ENCODE measurements at places on chromosomes 2 and 18.

- DNase-seq = no peak
Measured at GRCh38 chr2:128710729-128711128, 392.1 kb upstream of the HS6ST1 start.

DNA sequence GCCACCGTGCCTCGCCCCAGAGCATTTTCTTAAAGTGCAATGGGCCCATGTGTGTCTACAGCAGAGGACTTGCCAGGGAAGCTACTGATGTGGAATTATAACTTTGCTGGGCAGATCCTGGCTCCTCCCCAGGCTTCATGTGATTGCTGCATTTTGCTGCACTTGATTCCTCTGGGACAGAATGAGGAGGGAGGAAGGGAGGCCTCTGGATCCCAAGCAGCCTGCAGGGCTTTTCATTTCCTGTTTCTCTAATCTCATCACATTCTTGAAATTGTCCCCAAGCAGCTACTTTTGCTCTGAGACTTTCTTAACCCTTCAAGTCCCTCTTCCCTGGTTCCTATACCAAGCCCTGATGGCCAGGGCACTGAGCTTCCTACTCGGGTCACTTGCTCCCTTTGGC is 134.4 kb upstream of the SEC11C start:
- DNase-seq = no peak

GRCh38 chr18:68181956-68182355 is 533.0 kb downstream of the TMX3 start:
- DNase-seq = no peak

DNA sequence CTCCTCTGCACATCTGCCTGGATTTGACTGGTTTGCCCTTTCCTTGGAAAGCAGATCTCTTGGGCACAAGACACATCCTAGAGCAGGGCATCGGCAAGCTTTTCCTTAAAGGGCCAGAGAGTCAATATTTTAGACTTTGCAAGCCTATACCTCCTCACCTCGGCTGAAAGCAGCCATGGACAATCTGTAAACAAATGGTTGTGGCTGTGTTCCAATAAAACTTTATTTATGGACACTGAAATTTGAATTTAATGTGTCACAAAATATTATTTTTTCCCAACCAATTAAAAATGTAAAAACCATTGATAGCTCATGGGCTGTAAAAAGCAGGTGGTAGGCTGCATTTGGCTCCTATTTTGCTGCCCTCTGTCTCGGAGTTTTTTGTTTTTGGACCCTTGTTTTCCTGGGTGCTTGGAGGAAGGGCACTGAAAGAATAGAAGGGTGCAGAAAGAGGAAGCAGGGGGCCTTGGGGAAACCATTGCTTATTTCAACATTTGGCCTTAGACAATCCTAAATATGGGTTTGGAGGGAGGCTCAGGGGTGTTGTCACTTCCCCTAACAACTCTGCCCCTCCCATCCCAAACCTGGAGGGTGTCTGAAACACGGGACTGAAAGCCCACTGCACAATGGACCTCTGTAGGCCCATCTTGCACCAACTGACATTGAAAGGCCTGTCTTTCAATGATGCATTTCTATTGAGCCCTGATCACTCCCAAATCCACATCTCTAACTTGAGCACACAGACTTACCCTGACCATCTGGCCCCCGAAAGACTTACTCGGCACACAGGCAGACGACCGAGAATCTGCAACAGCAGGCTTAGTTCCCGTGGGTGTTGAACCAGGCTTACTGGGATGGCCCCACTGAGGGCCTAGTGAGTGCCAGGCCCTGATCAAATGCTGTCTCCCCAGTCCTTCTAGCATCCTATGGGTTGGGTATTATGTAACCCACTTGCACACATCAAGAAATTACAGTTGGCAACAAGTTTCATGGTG is 7.1 kb upstream of the ZFP36L2 start:
- DNase-seq = peak; percentile 91

DNA sequence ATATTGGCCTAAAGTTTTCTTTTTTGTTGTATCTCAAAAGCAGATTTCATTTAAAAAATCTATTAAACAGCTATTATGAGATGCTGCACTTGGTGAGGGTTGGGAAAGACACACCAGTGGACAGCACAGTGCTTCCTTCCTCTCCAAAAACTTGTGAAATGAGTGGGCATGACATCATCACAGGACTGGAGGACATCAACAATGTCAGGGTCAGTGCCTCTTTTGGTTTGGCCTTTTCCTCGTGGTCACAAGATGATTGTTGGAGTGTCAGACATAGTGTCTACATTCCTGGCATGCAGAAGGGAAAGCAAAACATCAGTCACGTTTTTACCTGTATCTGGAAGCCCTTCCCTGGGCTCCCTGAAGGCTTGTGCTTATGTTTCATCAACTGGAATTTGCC is 49.6 kb downstream of the IL1R2 start:
- DNase-seq = no peak

DNA sequence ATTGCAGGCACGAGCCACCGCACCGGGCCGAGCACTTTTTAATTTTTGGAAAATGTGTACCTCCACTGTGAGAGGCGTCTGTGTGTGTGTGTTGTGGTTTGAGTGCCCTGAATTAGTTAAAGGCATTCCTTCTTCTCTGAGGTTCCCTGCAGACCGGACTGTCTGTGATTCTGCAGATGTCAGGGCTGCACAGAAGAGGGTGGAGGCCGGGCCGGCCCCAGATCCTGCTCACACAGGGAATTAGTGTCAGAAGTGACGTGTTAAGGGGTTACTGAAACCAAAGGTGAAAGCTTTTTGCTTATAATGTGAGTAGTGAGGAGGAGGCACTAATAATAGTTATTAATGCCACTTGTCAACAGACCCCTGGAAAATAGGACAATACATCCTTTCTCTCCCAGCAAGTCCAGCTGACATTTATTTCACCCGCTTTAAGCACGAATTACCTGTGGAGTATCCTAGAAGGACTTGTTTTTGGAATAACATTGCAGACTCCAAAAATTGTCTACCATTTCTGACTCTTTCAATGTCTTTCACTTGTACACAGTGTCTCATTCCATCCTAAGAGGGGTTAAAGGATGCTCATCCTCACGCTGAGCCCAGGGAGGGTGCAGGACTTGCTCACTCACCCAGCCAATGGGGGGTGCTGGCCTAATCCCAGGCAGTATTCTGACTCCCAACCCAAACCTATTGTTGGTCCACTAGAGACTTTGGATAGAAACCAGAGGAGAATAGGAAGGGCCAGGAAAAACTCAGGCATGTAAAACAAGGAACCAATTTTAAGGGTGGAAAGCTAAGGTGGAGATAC is 16.2 kb downstream of the ARHGAP25 start:
- DNase-seq = no peak

GRCh38 chr2:159454185-159454584 is 162.2 kb downstream of the BAZ2B start:
- DNase-seq = no peak
